NCI-H1092 treated with DMSO at 0.1 percent for 48 hours (cell line): ENCODE measurements at places on chromosomes 6 and 20.
A peak's percentile ranks its signal among the peaks of the same experiment; 100 is the strongest.

- peak; percentile 46 for DNase-seq
Observed at GRCh38 chr20:8454137-8454712, 322.2 kb downstream of the PLCB1 start.

- DNase-seq: no peak
Observed at GRCh38 chr6:85764844-85765243, 122.2 kb upstream of the SYNCRIP start.

DNA sequence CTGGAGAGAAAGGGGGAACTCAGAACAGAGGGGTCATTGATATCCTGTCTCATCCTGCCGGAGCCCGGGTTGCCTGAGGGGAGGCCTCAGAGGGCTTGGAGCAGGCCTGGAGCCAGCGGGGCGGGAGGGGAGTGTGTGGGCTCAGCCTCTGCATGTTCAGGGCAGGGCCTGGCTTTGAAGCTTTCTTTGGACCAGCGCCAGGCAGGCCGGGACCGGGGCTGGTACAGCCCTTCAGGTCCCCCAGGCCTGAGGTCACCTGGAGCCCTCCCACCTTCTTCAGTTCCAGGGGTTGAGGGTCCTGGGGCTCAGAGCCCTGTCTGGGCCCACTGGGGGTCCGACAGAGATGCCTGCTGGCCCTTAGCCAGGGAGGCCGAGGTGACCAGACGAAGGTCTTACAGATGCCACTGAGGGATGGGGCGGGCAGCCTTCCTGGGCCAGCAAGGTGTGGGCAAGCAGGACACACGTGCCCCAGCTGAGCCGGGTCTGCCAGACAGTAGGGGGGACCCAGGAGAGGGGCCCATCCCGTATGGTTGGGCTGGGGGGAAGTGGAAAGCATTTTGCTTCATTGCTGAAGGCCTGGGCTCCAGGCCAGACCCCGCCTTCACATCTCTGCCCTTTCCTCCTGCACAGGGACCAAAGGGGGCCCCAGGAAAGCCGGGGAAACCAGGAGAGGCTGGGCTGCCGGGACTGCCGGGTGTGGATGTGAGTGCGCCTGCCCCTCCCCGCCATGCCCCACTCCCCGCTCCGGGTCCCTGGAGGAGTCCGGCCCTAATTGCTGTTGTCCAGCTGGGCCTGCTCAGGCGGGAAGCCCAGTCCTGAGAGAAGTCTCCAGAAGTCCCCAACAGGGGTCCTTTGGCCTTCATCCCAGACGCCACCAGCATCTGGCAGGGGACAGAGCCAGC is 2.0 kb downstream of the COL9A3 start:
- DNase-seq: peak; percentile 52

DNA sequence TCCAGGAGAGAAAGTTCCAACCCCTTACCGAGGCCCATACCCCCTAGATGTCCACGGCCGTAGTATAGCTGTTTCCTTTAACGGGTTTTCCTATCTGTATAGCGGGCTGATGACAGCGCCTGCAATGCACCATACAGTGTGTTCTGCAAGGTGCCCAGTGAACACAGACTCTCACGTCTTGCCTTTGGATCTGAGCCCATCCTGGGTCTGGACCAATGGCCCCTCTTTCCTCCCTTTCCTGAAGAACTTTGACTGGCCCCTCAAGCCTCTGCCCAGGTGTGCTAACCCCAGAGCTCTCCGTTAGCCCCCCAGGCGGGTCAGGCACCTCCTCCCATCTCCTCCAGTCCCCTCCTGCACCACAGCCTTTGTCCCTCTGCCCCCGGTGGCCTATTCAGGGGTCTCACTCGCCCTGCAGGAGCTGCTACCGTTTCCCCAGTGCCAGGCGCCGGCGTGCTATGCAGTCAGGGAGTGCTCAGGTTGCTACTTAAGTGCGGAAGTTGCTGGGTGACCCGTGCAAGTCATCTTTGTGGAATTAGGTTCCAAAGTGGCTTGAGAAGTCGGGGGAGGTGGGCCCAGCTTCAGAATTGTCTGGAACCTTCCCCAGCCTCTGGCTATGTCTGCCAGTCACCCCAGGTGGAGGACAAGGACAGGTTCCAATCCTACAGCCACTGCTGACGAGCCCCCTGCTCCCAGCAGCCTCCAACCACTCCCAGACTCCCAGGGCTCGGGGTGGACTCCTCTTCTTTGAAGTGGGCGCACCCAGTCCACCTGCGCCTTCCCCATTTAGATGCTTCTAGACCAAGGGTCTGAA is 35.0 kb upstream of the ZBP1 start:
- DNase-seq: no peak

GRCh38 chr6:148429423-148429822 is 86.8 kb downstream of the SASH1 start:
- no peak for DNase-seq

GRCh38 chr20:62598761-62599194 is 43.5 kb upstream of the SLCO4A1 start:
- DNase-seq: no peak

DNA sequence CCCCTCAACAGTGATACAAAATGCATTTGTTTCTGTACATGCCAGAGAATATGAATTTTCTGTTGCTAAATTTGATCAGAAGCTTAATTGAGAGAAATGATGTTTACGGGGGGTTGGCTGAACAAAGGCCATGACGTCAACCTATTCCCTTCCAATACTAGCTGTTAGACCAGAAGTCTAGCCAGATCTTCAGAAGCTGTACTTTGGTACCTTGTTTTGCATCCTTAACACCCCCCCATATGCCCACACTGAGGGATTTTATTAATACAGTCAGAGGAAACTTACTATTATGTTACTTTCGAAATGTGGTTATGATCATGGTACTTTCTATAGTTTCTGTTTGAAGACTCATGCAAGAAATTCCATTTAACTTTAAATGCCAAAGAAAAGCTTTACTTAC is 3.1 kb downstream of the NCOA7 start:
- DNase-seq: no peak

DNA sequence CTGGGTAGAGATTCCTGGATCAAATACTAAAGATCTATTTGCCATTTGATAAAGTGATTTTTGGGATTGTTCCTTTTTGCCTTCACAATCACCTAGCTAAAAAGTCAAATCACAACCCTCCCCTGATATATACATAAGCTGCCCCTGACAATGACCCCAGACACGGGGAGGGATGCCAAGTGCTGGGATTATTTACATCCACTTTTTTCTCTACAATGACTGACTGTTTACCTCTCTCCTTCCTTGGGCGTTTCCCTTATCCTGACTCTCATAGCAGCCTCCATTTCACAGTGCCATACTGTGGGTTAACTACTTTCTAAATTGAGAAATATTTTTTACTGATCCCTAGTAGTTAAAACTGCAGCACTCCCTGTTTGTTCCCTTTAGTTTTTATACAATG is 150.8 kb upstream of the TMEM170B start:
- no peak for DNase-seq

DNA sequence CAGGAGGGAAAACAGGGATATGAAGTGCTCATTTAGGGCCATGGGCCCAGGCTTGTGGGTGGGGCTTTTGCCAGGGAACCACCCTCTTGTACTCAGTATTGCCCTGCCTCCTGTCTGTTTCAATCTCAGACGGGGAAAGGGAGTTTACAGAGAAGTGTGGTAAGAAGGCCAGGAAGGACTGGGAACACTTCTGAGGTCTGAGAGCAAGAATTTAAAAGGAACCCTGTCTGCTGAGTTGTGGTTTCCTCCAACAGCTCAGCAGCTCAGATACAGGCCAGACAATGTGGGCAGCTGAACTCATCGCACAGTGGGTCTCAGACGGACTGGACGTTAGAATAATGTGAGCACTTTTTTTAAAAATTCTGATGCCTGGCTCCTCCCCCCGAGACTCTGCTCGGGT is 354.1 kb upstream of the ARID1B start:
- no peak for DNase-seq

- no peak for DNase-seq
Observed at GRCh38 chr6:152170702-152171667, 363.5 kb downstream of the ESR1 start.

- DNase-seq: no peak
Observed at GRCh38 chr6:158781692-158782373, 37.3 kb downstream of the EZR start.

DNA sequence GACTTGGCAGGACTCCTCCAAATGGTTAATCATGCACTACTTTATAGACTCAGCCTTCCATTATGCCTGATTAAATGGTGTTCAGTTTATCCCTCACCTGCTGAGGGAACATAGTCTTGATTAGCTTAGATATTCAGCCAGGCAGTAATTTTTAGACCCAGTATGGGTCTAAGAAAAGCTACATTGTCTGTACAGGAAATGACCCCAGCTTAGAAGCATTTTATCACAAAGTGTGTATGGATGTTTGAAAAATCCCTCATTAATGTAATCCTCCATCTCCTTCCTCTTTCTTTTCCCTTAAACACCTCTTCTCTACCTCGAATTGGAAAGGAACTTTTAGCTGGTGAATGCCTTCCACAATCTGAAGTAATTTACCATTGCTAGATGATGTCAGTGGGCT is 252.2 kb upstream of the BMP2 start:
- DNase-seq: peak; percentile 4

DNA sequence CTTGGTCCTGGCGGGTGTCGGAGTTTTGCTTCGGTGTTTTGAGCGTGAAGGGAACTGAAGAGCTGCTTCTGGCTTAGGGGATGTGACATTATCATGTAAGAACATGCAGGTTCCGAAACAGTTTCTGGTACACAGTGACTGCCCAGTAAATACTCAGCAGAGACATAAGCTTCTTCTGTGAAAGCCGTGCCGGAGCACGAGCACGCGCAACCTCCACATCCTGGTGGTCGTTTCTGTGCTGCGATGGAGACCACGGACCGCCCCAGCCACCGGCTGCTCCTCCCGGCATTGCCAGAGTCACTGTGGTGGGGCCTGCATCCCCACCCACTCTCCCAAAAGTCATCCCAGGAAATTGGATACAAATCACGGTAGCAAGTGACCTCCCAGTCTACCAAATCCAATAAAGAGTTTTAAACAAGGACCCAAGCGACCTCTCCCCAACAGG is 18.7 kb downstream of the KIF25 start:
- no peak for DNase-seq

GRCh38 chr6:153624528-153624927 is 414.5 kb upstream of the OPRM1 start:
- no peak for DNase-seq

DNA sequence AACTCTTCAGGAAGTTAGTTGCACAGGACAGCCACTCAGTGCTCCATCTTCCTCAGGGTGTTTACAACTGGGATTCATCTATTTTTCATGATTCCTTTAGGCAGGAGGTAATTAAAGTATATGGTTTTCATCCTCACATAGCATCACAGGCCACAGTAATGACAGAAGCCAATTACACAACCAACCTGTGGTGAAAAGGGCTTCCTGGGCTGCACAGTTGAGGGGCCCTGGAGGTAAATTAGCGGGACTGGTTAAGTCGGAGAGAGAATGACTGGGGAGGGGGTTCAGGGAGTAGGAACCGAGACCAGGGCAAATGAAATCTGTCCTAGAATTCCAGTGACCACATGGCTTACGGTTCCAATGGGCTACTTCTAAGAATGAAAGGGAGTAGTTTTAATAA is 37.0 kb downstream of the BAK1 start:
- no peak for DNase-seq

- DNase-seq: no peak
Observed at GRCh38 chr6:111743862-111744692, 129.2 kb downstream of the FYN start.

DNA sequence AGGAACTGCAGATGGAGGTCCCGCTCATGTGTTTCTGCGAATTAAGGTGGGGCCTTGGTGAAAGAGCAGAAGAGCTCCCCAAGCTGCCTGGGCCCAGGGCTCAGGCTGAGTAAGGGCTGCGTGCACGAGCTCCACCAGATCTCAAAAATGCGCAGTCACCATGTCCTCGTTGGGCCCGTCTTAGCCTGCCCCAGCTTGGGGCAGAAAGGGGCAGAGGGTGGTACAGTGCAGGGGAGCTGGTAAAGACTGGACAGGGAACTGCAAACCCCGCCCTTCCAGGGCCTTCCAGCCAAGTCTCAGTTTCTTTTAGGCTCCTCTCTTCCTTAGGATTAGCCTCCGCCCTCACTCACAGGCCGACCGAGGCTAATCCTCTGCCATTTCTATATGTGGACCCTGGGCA is 101.6 kb downstream of the FOXF2 start:
- no peak for DNase-seq

DNA sequence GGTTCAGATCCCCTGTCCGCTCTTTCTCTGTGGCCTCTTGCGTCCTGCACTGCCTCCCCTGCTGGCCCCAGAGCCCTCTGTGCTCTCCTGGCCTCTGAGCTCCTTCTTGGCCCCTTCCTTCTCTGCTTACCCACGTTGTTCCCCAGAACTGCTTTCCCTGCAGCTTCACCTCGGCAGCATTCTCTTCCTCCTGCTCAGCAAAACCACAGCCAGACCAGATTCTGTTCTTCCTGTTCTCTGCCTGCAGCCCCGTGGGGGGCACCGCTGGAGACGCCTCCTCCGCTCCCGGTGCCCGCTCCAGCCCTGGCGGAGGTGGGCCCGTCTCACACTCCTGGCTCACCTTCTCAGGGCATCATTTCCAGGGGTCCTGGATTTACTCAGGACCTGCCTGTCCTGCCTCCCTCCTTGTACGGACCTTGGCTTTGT is 59.7 kb downstream of the TCP11 start:
- DNase-seq: no peak

DNA sequence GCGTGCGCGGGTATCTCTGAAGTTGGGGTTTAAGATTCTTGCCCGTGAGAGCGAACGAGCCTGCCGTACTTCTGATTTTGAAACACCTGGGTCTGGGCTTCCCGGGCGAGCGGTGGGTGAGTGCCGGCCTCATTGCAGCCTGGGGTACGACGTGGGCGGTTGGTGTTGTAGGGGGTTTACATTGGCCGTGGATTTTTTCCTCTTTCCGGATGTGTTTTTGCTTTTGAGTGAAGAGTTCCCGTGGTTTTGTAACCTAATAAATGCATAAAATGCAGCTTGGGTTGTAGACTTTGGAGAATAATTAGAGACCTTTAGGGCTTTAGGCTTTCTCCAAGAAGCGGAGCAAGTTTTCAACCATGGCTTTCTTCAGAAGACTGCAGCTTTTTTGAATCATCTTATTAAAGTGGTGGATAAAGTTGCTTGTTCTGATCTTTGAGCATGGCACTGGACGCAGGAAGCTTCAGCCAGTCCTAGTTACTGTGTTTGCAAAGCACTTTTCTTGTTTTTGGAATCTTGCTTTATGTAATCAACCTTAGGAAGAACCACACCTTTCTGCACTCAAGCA is 314 bp downstream of the FARS2 start:
- DNase-seq: no peak

DNA sequence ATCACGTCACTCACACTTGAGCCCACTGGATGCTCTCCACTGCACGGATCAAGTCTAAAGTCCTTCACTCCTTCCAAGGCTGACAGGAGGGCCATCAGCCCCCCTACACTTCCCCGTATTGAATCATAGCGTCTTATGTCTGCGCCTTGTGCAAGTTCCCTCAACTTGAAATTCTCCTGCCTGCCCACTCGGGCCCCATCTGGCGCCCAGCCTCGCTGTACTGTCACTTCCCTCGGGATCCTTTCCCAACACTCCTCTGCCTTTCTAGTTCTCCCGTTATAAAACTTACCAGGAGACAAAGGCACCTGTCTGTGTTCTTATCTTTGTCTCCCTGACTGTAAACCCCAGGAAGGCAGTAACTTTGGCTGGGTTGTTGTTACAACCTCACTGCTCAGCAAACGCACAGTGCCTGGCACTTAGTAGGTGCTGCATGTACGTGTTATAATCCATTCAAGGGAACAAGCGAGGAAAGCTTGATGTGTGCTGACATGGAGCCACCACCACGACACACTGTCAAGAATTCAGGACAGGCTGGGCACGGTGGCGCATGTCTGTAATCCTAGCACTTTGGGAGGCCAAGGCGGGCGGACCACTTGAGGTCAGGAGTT is 33.8 kb upstream of the ZFAND3 start:
- DNase-seq: no peak

GRCh38 chr6:105449756-105450390 is 47.0 kb upstream of the PREP start:
- no peak for DNase-seq

- DNase-seq: no peak
Observed at GRCh38 chr20:20685635-20686034, 26.8 kb downstream of the RALGAPA2 start.
